ENCODE measurements at places on chromosomes 11 and 22.

- no peak for DNase-seq
These were observed 142.9 kb downstream of the SPON1 start for GRCh38 chr11:14105446-14105845.

- DNase-seq, result no peak
These were observed 49.7 kb upstream of the EIF3D start for GRCh38 chr22:36578619-36579018.

DNA sequence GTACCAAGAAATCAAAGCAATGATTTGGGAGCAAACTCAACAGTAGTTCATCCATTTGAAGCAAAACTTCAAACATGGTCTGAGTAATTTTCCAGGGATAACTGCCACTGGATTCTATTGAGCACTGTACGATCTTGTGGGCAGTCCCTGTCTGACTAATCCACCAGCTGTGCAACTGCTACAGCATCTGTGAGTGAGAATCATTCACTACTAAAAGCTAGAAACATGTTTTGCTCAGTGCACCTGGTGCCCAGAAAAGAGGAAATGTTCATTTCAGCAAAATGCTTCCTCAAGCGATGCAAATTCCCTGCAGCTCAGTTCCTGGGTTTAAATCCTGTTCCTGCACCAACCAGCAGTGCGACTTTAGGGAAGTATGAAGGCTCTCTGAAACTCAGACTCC is 1077.9 kb downstream of the DLG2 start:
- no peak for DNase-seq

DNA sequence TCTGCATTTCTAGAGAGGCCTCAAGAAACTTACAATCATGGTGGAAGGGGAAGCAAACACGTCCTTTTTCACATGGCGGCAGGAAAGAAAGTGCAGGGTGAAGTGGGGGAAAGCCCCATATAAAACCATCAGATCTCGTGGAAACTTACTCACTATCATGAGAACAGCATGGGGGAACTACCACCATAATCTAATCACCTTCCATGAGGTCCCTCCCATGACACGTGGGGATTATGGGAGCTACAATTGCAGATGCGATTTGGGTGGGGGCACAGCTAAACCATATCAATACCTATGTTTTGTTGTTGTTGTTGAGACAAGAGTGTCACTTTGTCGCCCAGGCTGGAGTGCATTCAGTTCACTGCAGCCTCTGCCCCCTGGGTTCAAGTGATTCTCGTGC is 29.9 kb downstream of the SFI1 start:
- DNase-seq, result no peak

- DNase-seq, result no peak
These were observed 5.5 kb upstream of the FAM111A start for GRCh38 chr11:59137190-59137589.

GRCh38 chr22:50357756-50358155 is 14.6 kb downstream of the PPP6R2 start:
- no peak for DNase-seq
